ENCODE measurements at places on chromosomes 3 and 15. TPM values are rescaled to one million over a fixed set of nuclear protein-coding genes. Genes with fewer than 3 reads are reported as not detected.

GRCh38 chr3:40623567-40623966, 98.8 kb downstream of the ZNF621 start:
- no peak for DNase-seq

DNA sequence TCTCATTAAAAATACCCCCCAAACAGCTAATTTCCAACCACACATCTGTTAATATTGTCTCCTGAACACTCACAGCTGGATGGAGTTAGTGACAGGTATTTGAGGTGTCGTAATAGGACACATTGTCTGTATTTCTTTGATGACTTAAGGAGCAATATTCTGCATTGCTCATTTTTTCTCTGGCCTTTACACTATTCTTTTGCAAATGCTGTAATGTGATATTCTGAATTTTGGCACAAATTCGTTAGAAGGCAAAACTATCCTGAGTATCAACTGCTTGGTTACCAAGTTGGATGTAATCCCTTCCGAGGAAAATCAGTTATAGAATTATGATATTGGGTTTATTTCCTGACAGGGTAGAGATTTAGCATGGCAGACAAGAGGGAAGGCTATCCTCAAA, 1030.2 kb downstream of the MCTP2 start:
- no peak for DNase-seq

DNA sequence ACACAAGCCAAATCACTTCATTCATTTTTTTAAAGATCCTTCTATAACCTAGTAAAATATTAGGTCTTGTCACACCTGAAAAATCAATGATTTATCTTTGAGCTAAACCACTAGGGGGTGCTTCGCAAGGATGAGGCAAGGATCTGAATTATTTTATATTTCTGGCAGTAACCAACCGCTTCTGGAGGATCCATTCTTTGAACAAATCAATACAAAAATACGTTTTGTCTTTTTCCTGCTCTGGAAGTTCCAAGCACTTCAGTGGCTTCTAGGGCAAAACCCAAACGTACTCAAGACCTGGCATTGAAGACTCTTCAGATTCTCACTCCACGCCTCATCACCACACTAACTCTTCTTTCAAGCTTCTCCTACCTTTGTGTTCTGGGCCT, 486 bp downstream of the LSG1 start:
- no peak for DNase-seq

DNA sequence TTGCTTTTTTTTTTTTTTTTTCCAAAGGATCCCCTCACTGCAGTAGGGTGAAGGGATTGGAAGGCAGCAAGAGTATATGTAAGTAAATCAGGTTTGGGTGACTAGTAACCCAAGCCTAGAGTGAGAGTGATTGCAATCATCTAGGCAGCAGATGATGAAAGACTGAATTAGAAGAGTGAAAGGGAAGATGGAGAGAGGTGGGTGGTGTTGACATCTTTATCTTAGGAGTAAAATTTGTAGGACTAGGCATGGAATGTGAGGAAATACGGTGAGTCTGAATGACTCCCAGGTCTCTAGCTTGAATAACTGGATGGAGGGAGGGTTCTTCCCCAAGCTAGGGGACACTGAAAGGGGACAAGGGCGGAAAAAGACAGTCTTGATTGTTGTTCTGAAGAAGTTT, 63.4 kb downstream of the TPRG1 start:
- no peak for DNase-seq

DNA sequence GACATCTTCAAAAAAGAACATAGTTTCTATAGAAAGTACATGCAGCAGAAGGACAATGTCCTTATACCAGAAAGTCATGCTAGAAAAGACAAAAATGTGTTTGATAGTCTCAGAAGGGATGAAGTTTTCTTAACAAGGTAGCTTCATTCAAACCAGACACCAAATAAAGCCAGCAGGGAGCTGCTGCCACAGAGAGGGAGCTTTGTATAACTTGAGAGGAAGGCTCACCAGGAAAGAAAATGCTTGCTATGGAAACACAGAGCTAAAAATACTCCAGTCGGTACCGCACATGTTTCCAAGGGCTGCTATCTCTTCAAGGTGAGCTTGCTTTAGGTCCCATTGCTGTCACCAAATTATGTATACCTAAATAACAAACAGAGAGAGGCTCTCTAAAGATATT, 1074.8 kb upstream of the ALCAM start:
- no peak for DNase-seq

DNA sequence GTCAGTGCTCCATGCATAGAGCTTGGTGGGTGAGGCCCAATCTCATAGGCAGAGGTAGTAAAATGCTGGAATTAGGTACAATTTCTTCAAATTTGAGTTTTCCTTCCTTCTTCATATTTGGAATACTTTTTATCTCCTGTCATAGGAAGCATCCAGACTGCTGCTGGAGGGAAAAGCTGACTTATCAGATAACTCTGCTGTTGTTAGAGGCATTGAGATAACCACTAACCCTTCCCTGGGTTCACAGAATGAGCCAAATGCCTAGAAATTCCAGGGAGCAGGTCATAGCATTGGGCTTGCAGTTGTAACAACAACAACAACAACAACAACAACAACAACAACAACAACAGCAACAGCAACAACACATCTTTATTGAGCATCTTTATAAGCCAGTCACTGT, 332.7 kb downstream of the PDCD6IP start:
- DNase-seq, result no peak

DNA sequence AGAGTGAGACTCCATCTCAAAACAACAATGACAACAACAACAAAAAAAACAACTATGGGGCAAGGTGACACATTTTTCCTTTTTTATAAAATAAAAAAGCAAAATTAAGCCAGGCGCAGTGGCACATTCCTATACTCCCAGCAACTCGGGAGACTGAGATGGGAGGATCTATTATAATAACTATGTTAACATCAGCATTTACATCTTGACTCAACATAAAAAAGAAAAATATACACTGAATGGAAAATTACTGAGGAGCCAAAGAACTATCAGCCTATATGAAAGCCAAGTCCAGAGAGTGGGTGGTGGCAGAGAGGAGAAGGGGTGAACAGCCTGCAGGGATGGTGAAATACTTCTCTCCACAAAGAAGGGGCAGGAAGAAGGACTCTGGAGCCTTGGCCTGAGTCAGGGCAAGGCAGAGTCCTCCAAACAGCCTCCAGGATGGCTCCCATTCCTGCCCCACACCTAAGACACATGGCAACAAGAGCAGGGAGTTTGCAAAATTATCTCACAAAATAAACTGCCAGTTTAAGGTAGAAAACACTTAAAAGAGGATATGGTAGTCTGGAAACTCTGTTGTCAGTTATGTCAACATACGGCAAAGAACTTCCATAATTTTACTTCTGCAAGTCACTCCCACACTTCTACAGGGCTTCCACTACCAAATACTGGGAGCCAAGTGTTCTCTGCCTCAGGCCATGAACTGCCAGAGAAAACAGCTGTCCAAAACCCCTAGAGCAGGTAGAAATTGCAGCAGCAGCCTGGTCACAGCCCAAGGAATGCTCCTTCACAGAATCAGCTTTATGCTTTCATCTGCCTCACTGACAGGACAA, 25.9 kb downstream of the HSPBAP1 start:
- DNase-seq, result no peak

GRCh38 chr3:182935803-182936202, 44.5 kb downstream of the DCUN1D1 start:
- DNase-seq, result no peak

DNA sequence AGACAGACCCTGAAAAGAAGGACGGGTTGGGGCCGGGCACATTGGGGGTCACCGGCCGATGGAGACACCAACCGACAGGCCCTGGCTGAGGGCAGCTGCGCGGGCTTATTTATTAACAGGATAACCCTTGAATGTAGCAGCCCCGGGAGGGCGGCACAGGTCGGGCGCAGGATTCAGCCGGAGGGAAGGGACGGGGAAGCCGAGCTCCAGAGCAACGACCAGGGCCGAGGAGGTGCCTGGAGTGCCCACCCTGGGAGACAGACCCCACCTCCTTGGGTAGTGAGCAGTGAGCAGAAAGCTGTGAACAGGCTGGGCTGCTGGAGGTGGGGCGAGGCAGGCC, 2.2 kb upstream of the LSMEM2 start:
- no peak for DNase-seq

DNA sequence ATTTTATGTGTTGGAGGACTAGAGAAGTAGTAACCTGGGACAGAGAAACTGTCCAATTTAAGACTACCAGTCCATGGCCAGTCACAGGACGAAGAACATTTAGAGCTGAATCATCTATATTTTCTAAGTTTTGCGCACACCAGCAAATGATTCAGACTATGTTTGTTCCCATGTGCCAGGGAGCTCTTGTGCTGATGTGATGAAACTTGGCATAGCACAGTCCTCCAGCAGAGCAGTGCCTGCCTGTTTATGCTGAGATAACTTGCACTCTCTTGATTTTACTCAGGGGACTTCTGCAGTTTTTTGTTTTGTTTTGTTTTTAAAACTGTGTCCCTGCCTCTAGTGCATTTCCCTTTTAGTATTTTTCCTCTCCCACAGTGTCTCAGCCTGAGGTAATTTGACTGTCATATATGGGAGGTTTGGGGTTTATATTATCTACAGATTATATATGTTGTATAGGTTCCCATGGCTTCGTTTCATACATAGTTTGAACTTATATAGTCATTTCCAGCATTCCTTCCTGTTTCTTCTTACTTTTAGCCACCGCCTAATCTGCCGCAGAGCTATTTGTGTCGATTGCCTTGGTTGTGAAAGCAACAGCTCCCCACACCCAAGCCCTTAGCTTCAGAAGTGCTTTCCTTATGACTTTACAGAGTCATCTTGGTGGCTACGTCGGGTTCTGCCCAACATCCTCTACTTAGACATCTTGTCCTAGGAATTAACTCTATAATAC, 45.5 kb downstream of the PPM1L start:
- DNase-seq, result no peak

DNA sequence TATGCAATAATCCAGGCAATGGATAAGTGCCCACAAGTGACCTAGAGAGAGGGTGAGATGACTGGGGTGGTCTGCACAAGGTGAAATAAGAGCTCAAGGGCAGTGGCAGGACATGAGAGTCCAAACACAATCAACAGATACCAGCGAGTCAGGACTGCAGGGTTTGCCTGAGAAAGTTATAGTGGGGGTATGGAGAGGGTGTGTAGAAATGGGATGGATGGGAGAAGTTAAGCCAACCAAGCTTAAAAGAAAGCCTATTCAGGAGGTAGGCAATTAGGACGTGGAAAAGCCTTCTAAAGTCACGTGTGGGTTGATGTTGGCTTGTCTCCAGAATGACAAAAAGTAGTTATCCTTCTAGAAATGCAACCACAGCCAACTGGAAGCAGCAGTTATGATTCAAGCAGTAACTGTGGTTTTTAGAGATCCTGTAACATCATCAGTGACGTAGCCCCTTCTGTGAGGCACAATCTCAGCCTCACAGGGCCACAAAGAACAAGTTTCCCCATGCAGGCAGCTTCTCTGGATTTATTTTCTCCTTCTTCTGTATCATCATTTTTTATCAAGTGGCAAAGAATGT, 56.1 kb downstream of the FAM174B start:
- DNase-seq, result no peak

DNA sequence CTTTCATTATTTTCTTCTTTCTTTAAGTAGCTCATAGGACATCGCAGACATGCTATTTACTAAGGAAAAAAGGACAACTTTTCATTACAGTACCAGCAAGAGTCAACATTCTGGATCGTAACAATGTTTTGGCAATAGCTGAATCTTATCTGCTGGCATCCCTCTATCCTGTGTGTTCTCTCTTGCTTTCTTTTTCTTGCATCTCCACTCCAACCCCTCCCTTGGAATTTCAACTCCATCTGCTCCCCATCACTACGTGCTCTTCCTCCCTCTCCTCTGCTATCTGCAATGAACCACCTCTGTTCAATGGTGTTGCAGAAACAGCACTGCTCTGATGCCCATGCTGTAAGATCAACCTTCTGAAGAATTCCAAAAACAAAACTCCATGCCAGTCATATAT, 106.6 kb downstream of the FBN1 start:
- DNase-seq, result no peak

GRCh38 chr15:95948411-95948810, 382.1 kb upstream of the NR2F2 start:
- DNase-seq, result no peak

DNA sequence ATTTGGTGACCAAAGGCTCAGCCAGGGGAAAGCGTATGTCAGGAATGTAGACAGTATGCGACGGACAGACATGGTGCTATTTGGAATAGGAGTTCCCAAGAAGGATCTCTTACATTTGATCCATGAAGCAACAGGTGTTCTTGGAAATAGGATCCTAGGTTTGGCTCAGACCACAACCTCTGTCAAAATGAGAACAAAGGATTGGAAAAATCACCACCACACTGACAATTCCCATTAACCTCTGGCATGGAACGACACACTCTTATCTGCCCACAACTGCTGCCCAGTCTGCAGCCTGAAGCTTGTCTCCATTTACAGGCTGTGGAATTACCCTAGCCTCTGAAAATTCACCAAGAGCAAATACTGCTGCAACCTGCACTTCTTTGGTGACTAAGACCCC, 33.6 kb upstream of the LRRN1 start:
- DNase-seq, result no peak

- DNase-seq, result no peak
These were observed 66.1 kb upstream of the LIMD1 start for GRCh38 chr3:45528429-45528828.

DNA sequence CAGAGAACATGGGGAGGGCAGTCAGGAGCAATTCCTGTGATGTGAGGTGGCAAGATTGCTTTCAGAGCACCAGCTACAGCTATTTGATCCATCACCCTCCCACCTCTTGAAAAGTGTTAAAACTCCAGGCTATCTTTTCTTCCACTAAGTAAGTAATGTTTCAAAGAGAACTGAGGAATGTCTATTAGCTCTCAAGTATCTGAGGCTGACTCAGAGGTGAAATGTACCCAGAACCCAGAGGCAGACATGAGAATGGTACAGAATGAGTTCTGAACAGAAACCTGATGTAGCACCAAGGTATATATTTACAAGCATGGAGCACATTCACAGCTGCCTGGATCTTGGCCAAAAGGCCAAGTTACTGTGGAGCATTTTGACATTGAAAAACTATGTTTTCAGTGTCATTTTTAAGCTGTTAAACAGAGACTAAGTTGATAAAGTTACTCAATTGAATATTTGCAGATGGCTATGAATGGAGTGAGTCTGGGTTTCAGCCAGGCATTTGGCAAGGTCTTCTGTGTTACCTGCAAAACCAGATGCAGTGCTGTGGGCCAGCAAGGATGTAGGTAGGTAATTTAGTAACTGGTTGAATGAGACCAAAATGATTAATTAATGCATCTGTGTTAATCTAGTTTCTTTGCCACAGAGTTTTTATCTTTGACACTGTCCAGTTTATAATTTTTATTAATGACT, 227.7 kb upstream of the CD96 start:
- DNase-seq, result no peak

- DNase-seq, result no peak
These were observed 154.1 kb downstream of the LSAMP start for GRCh38 chr3:116291141-116291540.

Gene CPB1
- total RNA-seq, result 33.8 TPM

Gene PLD1
- 36.9 TPM for total RNA-seq

Gene GOLGA6B
- not detected for total RNA-seq

Gene C3orf70
- total RNA-seq, result 3.8 TPM

Gene C3orf49
- total RNA-seq, result not detected

Gene AHSG
- not detected for total RNA-seq
